GM23338 (cell line): ENCODE measurements at places on chromosomes 1 and 21. TPM values are rescaled to one million over a fixed set of nuclear protein-coding genes. Genes with fewer than 3 reads are reported as not detected.

DNA sequence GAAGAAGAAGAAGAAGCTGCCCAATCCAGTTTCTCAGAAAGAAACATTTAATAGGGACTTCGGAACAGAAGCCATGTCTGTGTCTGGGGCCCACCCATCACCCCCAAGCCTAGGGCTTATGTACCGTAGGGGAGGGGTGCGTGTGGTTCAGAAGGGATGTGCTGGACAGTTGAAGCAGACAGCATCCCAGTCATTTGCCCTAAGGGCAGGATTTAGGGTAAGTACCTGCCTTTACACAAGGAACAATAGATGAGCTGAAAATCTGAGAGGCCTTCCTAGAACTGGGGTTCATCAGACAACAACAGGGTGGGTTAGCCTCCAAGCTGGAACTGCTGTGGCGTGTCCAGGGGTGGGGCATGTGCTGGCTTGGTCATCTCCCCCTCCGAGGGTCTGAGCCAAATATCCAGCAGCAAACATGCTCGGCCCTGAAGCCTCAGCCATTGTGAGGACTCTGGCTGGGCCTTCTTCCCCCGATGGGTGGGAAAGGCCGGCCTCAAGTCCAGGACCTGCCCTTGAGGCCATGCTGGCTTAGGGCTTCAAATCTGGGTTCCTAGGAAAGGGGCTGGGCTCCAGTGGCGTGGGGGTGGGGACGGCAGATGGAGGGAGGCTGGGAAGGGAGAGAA is 12.1 kb downstream of the CSTB start:
- DNase-seq, result no peak

DNA sequence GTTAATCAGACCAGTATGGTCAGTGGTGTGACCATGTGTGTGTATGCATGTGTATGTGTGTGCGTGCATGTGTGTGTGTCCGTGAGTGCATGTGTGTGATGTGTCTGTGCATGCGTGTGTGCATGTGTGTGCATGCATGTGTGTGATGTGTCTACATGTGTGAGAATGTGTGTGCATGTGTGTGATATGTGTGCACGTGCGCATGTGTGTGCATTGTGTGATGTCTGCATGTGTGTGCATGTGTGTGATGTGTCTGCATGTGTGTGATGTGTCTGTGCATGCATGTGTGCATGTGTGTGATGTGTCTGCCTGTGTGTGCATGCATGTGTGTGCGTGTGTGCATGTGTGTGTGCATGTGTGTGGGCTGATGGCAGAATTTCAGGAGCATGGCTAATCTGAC is 58.2 kb downstream of the SIK1 start:
- DNase-seq, result no peak

DNA sequence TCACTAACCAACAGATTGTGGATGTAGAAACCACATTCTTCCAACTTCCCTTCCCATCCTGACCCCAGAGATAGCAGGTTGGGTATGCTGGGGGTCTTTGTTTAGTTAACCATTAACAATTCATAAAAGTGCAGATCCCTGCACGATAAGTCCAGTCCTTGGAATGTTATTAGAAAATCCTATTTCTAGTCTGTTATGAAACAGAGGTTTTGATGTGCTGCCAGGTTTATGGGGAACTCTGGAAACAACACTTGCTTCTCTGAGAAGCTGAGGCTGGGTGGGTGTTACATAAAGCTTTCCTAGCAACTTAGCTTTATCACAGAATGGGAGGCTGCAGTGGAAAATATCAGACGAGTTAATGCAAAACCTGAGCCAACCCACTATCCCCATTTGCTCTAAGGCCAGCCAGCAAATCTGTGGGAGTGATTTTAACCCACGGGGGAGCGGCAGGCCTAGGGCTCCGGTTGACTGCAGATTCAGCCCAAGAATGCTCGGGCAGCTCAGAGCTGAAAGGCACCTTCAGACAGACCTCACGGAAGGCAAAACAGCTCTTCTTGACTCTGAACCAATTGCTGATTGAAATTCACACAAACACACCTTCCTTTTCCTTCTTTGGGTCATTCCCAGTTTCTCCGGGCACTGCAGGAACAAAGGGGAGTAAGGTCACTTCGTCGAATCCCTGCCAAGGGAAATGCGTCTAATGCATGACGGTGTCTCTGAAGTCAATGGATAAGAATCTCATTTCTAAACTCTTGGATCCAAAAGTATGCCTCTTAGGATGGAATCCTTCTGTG is 111.7 kb upstream of the IRF2BP2 start:
- no peak for DNase-seq

DNA sequence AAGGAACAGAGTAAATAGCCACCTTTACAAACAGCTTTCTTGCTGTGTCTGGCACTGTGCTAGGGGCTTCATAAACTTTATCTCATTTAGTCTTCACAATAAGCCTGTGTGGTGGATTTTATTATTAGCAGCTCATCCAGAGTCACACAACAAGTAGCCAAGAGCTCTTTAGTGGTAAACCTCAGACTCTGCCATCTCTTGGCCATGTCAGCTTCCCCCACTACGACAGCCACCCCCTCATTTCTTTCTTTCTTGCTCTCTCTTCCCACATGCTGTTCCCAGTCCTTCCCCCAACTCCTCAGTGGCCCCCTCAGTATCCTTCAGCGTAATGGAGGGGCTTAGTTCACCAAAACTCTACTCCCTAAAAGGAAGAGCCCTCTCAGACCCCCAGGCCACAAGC is 1.2 kb upstream of the ZNF683 start:
- DNase-seq, result no peak

DNA sequence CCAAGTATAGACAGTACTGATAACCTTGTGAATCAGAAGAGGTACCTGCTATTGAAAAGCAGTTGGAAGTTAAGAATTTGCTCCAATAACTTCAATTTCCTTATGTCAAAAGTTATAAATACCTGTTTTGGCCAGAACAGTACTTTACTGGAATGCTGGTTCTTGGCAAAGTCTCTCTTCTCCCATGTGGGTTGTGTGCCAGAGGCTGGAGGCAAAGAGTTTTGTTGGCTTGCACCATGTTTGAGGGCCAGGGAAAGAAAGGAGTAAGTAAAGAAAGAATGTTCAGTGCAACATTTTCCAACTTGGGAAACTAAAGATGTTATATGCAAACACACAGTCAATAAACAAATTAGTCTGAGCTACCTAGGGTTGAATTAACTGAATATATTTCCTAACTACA is 67.0 kb upstream of the DYNLT5 start:
- DNase-seq, result no peak

DNA sequence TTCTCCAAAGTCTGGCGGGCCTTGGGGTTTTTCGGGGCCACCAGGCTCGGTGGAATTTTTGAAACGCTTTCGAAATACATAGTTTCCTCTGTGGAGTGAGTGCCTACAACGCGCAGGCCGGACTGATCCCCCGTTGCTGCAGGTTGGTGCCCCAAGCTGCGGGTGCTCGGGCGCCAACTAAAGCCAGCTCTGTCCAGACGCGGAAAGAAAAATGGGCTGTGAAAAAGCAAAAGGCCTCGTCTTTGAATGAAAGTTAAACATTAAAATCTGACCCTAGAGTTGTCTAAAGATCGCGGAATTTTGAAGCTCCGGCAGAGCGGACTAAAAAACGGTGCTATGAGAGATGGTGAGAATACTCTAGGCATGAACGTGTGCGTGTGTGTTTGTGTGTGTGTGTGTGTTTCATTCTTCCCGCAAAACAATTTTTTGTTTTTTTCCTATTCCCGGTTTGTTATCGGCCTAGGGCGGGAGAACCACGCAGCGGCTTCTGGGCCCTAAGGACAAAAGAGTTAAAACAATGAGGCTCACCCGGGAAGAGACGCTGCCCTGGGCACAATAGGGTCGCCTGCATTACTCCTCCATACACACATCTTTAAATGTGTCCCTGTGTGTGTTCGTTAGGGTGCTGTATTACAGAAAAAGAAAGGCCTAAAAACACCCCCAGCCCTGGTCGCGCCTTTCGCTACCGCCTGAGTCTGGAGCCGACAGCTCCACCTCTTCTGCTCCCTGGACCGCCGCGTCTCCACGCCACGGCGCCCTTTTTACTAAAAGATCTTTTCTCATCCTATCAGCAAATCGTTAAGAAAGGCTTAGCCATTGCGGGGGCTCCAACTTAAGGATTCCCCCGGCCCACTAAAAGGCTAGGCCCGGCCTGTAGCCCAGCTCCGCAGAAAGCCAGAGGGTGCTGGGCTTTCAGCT is 3.2 kb downstream of the TBX15 start:
- DNase-seq, result peak; percentile 40

GRCh38 chr21:45698493-45699184 is 55.1 kb downstream of the PCBP3 start:
- DNase-seq, result no peak

- peak; percentile 78 for DNase-seq
Measured at GRCh38 chr1:107782217-107782845, 182.6 kb downstream of the VAV3 start.

GRCh38 chr1:149846593-149847466 is 52.5 kb upstream of the BOLA1 start:
- peak; percentile 7 for DNase-seq

- DNase-seq, result peak; percentile 62
Measured at GRCh38 chr1:62989497-62989896, 205.6 kb downstream of the ATG4C start.

- DNase-seq, result peak; percentile 50
Measured at GRCh38 chr1:89980605-89981004, 14.3 kb upstream of the ZNF326 start.

DNA sequence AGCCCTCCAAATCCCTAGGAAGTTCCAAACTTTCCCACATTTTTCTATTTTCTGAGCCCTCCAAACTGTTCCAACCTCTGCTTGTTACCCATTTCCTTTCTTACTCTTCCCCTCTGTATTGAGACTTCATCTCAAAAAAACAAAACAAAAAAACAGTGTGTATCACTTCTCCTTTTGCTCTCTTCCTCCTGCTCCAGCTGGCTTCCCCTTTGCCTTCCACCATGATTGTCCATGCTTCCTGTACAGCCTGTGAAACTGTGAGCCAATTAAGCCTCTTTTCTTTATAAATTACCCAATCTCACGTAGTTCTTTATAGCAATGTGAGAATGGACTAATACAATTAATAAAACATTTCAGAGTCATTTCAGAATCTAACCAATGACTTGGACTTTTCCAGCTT is 69.6 kb upstream of the KRTAP19-8 start:
- no peak for DNase-seq

DNA sequence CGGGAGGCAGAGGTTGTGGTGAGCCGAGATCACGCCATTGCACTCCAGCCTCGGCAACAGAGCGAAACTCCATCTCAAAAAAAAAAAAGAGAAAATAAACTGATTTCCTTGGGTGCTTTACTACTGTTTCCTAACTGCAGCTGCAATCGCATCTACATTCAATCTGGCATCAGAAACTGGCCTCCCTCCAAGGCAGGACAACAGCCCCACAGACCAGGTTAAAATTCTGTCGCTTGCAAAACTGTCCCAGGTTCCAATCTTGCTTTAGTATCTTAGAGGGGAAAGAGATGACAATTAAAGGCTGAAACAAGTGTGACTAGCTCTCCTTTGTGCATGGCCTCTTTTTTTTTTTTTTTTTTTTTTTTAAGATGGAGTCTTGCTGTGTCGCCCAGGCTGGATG is 32.4 kb upstream of the SLC25A33 start:
- no peak for DNase-seq

NUF2 gene
- 21.7 and 37.6 TPM in 2 replicates for total RNA-seq

PDE4B gene
- 24.8 and 25.6 TPM in 2 replicates for total RNA-seq

OR2M3 gene
- total RNA-seq, result not detected in 2 replicates

ACKR1 gene
- not detected in 2 replicates for total RNA-seq

UHMK1 gene
- total RNA-seq, result 28.3 and 30.2 TPM in 2 replicates
